Stomach (tissue), 19 donors: ENCODE measurements at places on chromosomes 11 and 22. TPM values are rescaled to one million over a fixed set of nuclear protein-coding genes. Genes with fewer than 3 reads are reported as not detected.

DNA sequence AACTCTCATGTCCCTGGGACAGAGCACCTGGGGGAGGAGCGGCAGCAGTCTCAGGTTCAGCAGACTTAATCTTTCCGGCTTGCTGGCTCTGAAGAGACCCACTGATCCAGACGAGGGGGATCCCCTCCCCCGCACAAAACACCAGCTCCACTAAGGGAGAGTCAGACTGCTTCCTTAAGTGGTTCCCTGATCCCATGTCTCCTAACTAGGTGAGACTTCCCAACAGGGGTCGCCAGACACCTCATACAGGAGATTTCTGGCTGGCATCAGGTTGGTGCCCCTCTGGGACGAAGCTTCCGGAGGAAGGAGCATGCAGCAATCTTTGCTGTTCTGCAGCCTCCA is 157.2 kb upstream of the TMEM45B start:
- no peak overlapping the region for H3K27ac ChIP-seq
- H3K4me1 ChIP-seq: no peaks in the 10 kb centered on the region

- no peaks in the 10 kb centered on the region for H3K36me3 ChIP-seq
- H3K27ac ChIP-seq: no peak overlapping the region
- H3K4me3 ChIP-seq: no peak overlapping the region
Measured at GRCh38 chr11:76756341-76756741, 26.8 kb upstream of the TSKU start.

- H3K4me1 ChIP-seq: no peaks in the 10 kb centered on the region
- H3K36me3 ChIP-seq: no peaks in the 10 kb centered on the region
- H3K27me3 ChIP-seq: no peaks in the 10 kb centered on the region
- H3K27ac ChIP-seq: no peak overlapping the region
- DNase-seq: no peak
Measured at GRCh38 chr11:95450547-95451123, 219.6 kb upstream of the SESN3 start.

GRCh38 chr11:112238041-112238440 is 11.8 kb downstream of the PTS start:
- H3K4me3 ChIP-seq: no peak overlapping the region
- H3K36me3 ChIP-seq: peaks cover 83% of the 10 kb centered on the region
- no peaks in the 10 kb centered on the region for H3K4me1 ChIP-seq
- DNase-seq: no peak
- no peak overlapping the region for H3K27ac ChIP-seq

DNA sequence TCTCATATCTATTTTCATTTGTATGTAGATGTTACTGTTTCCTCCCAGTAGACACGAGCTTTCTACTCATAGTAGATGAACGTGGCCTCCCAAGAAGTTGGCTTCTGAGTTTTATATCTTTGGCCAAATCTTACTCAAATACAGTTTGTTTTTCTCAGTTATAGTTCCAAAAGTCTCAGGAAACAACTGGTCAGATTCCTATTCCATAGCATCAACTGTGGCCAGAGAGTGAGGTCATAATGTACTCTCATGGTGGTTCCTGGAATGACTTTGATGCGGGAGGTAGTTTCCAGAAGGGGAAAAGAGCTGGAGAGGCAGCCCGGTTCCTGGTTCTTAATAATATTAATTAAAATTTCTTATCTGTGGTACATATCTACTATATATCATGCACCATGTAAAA is 77.3 kb downstream of the SLC17A6 start:
- no peak for DNase-seq
- no peaks in the 10 kb centered on the region for H3K27me3 ChIP-seq
- no peaks in the 10 kb centered on the region for H3K36me3 ChIP-seq
- no peaks in the 10 kb centered on the region for H3K4me1 ChIP-seq

IFITM2 gene
- 61.7 TPM for total RNA-seq
